Stimulated activated CD8-positive, alpha-beta memory T cell treated with anti-CD3 and anti-CD28 coated beads, Interleukin-2, amount 100 ng/mL, for 1 hour (primary cell): ENCODE measurements at places on chromosomes 3 and 15.

DNA sequence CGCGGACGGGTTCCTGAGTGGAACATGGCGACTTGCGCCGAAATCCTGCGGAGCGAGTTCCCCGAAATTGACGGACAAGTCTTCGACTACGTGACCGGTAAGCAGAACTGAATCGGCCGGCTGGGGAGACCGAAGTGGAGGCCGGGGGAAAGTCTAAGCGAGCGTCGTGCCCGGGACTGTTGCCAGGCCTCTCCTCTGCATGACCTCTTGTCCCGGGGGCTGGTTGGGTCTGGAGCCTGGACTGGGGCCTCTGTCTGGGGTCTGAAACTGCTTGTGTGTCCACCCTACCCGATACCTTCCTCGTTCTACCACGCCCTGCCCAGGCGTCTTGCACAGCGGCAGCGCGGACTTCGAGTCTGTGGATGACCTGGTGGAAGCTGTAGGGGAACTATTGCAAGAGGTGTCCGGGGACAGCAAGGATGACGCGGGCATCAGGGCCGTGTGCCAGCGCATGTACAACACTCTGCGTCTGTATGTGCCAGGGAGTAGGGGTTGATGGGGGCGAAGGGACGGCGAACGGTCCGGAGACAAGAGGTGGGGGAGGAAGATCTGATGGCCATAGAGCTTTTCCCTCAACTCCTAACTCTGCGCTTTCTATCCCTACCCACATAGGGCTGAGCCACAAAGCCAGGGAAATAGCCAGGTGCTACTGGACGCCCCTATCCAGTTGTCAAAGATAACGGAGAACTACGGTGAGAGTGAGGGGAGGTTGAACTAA is at the start of gene ABCF3:
Gene ABCF3 (plus strand): TSS at position 16 of the 718 bp plus-strand sequence. CDS start 9 bp downstream, at position 25.
- no peak for DNase-seq

DNA sequence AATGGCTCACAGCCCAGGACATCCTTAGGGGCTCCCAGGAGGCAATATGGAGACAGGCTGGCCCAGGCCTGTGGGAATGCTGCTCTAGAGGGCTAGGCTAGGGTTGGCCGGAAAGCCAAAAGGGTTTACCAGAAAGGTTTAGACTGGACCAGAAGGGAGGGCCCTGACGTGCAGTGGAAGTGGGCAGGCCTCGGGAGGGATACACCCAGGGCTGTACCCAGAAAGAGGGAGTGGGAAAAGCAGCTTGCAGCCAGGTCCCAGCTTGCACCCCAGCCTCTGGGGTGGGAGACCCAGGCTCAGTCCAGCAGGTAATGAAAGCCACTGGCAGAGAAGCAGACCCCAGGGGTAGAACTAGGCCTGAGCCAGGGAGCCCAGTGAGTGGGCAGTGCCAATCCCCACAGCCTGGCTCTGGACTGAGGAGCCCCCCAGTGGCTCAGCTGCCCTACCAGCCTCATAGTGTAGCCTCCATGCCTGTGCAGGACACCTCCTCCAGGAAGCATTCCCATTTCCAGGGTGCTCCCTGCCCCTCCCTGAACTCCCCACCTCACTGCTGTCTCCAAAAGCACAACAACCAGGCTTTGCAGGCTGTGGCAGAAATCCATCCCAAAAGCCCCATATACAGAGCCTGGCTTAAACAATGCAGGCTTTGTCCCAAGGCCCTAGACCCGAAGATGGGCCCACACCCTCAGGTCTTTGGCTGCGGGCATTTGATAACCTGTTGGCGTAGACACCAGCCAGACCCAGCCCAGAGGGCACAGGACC is 3.5 kb downstream of the GORASP1 start:
- no peak for DNase-seq

- DNase-seq = no peak
Measured at GRCh38 chr3:47517937-47518336, 4.4 kb upstream of the ELP6 start.

DNA sequence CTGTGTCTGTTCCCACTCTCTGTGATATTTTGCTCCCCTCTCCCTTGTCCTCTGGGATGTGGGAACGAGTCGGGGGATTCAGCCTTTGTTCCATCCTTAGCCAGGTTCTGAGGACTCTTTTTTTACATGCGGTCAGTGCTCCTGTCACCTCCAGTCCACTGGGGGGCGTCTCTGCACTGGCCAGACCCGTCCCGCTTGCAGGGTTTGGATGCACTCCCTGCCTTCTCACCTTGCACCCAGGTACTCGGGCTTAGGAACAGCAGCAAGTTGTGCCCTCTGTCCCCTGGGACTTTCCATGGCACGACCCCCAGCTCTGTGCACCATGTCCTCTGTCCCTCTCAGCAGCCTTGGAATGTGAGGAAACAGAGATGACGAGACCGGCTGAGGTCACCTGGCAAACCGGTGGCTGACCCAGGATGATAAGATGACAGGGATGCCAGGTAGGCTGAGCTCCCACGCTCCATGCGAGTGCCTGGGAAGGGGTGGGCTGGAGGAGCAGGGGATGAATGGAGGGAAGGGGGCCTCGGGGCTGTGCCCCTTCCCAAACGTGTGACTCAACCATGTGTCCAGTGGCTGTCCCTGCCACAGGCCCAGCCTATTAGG is 27.3 kb upstream of the FGD5 start:
- peak; percentile 22 for DNase-seq

DNA sequence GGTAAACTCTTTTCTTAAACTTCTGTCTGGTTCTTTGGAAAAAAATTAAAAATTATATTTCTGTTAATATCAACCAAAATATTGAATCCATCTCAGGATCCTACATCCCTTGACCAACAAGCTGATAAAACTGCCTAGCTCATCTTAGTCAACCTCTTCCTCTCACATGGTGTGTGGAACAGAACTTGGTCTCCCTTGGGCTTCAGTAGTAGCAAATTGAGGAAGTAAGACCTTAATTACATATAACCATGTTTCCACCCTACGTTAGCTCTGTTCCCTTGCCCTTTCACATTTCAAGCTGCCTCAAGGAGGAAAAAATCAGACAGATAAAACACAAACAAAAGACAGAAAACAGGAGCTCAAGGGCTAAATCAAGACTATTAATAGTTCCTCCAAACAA is 116.4 kb downstream of the GREM1 start:
- DNase-seq = no peak

- no peak for DNase-seq
Measured at GRCh38 chr3:184693011-184693975, 18.6 kb downstream of the MAGEF1 start.

GRCh38 chr3:71461749-71462483 is 121.6 kb downstream of the FOXP1 start:
- DNase-seq = no peak

GRCh38 chr3:191262650-191263049 is 63.6 kb downstream of the OSTN start:
- no peak for DNase-seq

- no peak for DNase-seq
Measured at GRCh38 chr15:65069179-65069578, 1.4 kb upstream of the RASL12 start.

DNA sequence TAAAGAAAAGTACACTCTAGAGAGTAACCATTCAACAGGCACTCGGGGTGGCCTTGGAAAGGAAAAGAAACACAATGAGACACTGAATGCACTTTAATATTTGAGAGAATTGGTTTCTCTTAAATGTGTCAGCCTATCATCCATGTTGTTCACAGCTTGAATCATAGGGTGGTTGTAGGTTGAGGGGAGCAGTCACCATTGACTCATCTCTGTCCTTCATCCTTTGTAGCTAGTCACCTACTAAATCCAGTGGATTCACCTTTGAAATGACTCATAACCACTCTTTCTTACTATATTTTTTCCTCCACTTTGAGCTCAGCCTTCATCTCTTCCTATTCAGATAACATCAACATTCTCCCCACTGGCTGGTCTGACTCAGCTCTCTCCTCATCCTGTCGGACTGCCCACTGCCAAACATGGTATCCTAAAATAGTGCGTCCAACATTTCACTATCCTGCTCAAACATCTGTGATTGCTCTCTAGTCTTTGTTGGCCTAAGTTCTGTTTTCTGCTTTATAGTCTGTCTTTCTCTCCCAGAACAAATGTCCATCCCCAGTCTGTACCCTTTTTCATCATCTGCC is 182.7 kb upstream of the GADL1 start:
- no peak for DNase-seq

DNA sequence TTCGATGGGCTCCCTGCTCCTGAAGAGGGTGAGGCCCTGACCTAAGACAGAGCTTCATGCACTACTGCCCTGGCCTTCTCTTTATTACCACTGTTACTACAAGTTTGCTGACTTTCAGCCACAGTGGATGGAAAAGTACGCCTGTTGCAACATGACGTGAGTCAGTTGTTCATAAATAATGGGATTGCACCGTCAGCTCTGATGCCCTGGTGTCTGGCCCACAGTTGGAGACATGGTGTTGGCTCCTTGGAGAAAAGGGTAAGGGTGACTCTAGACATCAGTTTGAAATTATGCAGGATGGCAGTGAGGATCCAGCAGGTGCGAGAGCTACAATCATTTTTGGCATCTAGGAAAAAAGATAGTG is 5.5 kb downstream of the PAQR5 start:
- DNase-seq = no peak

GRCh38 chr3:123732447-123732846 is 147.6 kb upstream of the HACD2 start:
- DNase-seq = no peak

GRCh38 chr3:43212914-43213611 is 73.3 kb upstream of the SNRK start:
- DNase-seq = no peak

DNA sequence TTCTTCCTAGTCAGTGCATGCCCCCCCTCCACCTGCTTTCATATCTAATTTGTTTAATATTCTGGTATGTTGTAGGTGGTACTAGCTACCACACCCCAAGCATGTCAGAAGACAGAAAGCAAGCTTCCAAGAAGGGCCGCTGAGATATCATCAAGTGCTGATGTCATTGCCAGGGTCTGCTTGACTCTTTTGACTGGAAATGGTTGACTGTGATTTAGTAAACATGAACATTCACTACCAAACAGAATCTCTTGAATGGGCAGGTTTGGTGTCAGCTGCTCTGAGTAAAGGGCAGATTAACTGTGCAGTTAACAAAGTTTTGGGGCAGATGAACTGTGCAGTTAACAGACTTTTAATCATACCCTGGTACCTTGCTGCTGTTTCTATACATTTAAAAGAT is 244.2 kb upstream of the SATB1 start:
- DNase-seq = no peak

DNA sequence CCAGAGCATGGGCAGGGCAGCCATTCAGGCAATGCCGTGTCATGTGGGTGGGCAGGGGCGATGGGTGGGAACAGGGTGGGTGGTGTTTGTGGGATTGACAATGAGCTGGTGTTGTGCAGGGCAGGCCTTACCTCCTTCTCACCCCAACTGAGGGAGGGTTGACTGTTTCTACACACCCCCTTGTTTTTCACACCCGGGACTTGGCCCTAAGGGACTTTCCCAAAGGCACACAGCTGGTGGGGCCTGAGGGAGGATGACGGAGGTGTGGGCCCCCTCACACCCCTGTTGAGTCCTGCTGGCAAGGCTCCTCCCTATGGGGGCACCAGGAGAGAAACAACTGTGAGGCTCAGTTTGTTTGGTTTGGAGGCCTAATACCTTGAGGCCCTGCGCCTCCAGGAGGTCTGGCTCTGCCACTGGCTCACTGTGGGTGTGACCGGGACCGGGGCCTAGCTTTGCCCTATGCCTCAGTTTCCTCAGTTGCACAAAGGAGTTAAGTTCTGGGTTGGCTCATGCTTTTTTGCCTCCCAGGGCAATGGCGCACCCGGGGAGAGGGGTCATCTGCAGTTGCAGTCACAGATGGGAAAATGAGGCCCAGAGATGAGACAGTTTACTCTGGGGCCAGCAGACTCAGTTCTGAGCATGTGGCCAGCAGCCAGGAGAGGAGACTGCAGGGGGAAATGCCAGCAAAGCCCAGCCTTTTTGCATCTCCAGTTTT is 5.1 kb upstream of the DNAH1 start:
- DNase-seq = peak; percentile 8

DNA sequence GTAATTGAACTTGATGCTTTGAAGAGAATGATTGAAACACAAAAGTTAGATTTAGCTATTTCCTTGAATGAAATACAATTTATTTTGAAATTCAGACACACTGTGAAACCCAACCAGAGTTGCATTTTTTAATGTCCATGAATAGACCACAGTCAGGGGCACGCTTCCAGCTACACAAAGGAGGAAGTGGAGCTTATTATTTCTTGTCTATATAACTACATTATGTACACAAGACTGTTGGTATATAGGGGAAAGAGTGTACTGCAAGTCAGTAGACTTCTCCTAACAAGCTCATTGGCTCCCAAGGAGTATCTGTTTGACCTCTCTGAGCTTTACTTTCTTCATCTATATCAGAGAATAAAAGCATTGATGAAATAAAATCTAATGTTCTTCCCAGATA is 326.2 kb downstream of the RYR3 start:
- DNase-seq = no peak

GRCh38 chr3:38662544-38662943 is 13.1 kb upstream of the SCN5A start:
- DNase-seq = no peak

- DNase-seq = no peak
Measured at GRCh38 chr15:40280260-40281056, 2.4 kb downstream of the ANKRD63 start.

DNA sequence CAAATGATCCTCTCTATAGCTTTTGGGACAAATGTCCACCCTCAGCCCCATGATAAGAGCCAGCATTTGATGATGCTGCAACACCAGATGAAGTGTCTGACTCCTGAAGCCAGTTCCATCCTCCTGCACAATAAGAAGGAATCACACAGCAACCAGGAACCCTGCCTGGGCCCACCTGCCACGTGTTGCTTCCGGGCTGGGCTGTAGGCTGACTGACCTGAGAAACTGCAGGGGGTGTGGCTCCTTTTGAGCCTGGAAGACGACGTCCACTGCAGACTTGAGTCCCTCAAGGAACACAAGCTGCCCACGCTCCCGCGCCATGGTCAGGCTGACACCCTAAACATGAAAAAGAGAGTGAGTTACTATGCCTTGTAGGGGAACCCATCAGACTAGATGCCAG is 9.4 kb downstream of the ELP6 start:
- no peak for DNase-seq

DNA sequence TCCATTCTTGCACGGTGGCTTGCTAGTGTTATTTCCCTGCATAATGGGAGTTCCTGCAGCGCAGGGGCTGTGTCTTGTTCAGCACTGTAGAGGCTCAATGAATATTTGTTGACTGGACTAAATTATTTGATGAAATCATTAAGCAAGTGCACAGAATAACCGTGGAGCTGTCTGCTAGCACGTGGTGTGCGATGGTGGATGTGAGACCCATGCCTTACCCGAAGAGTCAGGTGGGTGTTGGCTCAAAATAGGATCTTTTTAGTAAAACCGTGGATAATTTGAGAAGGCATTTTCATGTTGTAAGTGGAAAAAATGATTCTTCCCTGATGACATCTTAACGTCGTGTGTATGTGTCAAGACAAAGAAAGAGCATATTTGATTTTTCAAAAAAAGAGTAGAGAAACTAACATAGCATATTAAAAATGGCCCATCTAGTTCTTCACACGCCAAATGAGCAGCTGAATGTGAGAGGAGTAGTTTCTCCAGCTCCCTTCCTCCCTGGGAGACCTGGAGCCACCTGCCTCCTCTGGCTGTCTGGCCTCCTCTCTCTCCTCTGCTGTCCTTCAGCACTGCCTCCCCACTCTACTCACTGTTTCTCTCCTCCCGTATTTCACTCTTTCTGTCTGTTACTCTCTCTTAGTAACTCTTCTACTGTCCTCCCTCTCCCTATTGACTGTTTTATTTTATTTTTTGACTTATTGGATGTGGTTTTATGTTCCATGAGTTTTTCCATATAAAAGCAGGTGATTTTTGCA is 6.3 kb downstream of the FAM81A start:
- DNase-seq = no peak

GRCh38 chr15:100099976-100100375 is 241.8 kb downstream of the ADAMTS17 start:
- no peak for DNase-seq
